ENCODE measurements at places on chromosomes 1 and 21. TPM values are rescaled to one million over a fixed set of nuclear protein-coding genes. Genes with fewer than 3 reads are reported as not detected.

DNA sequence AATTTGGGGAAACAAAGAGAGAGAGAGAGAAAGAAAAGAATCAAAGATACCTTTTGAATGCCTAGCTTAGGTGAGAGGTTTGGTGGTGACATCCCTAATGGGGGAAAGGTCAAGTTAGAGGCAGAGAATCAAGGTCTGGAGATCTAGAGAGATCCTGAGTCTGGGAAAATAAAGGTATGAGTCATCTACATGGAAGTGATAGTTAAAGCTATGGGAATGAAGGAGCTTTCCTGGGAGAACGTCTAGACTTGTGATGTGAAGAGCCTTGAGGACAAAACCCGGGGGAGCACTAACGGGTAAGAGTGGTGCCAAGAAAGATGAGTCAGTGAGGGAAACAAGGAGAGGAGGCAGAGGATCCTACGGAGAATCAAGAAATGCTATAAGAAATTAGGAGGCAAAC is 110.8 kb upstream of the RUNX1 start:
- no peak for DNase-seq

- no peak for DNase-seq
These were observed 791 bp upstream of the CFAP298 start for GRCh38 chr21:32612999-32613337.

DNA sequence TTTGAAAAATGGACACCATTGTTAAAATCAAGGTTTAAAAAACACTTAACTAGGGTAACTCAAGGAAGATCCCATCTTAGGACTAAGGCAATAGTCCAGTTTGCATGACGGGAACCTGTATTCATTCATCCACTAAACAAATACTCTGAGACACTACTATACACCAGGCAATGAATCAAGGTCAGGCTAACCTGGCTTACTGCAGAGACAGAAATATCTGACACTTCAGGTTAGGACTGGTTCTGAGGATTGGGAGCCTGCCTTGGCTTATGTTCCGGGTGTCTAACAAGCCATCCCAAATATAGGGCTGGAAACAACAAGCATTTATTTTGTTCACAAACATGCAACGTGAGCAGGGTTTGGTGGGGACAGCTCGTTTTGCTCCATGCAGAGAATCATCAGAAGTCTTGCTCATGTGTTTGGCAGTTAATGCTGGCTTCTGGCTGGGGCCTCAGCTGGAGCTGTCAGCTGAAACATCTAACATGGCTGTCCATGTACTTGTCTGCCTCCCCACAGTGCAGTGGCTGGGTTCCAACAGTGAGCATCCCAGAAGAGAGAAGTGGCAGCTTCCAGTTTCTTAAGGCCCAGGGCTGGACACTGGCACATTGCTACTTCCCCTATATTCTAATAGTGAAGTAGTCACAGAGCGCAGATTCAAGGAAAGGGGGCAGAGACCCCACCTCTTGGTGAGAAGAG is 37.0 kb upstream of the CAMK1G start:
- no peak for DNase-seq

- no peak for DNase-seq
These were observed 9.1 kb downstream of the ABCA4 start for GRCh38 chr1:94111879-94112278.

DNA sequence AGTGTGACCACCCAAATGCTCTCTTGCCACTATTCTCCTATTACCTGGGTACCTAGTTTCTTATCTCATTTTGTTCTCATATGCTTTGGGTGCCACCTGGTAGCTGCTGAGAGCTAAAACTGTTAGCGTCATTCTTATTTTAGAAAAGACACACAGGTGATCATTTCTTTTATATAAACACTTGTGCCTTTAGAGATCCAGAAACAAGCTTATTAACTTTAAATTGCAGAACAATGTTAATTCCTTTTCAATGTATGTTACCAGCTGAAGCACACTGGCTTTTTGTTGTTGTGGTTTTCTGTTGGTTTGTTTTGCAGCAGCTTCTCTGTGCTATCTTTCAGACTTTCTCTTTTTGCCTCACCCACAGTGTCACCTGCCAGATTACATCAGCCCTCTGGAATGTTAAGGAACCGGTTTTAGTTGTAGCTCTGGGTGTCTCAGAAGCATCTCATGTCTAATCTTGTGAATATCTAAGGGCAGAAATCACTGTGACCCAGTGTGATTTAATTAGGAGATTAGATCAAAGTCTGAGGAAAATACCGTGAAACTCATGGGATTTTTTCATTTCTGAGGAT is 43.4 kb upstream of the SLC19A2 start:
- peak; percentile 49 for DNase-seq

GRCh38 chr1:205986861-205987260 is 16.3 kb downstream of the RAB7B start:
- DNase-seq = no peak

Gene FCRL2
- 0.03 TPM for total RNA-seq

Gene RHEX
- not detected for total RNA-seq

DNA sequence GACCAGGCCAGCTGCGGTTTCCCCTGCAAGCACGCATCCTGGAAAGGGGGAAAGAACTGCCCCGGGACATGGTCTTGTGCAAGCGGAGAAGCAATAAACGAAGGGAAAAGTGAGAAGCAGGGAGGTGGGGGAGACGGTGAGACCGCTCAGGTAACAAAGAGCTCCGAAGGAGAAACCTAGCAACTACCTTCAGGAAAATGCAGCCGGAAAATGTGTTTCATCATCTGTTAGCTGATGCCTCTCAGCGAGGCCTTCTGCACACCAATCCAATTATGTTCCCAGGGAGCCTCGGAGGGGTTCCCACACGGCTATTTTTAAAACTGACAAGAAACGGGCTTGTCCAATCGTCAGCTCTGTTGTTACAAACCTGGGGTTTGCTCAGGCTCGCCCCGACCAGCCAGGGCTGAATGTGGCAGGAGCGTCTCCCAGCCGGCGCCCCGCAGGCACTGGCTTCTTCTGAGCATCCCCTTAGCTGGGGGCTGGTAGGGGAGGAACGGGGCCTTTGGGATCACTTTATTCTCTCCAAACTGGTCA is 3.4 kb downstream of the RIPK4 start:
- no peak for DNase-seq

Data from SK-MEL-5 (cell line).